ENCODE measurements at places on chromosomes 12 and 14.

GRCh38 chr12:113720629-113721028, 245.5 kb downstream of the RBM19 start:
- peak; percentile 53 for DNase-seq

- no peak for DNase-seq
Measured at GRCh38 chr12:86663173-86663572, 407.0 kb upstream of the MGAT4C start.

DNA sequence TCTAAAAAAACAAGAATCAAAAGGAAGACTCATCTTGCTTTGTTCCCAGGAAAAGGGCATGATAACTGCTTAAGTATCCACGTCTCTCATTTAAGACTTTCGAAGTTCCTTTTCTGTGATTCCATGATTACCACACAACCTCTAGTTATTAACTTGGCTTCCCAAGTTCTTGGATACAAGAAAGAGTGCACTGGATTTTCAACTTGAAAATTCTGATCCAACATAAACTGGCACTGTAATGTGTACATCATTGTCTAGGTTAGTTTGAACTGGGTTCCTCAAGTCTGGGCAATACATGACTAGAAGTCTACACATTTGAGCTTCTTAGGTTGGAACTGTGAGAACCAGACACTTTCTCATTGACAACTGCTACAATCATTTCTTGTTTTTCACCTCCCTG, 1.6 kb downstream of the KLHL28 start:
- DNase-seq: no peak

DNA sequence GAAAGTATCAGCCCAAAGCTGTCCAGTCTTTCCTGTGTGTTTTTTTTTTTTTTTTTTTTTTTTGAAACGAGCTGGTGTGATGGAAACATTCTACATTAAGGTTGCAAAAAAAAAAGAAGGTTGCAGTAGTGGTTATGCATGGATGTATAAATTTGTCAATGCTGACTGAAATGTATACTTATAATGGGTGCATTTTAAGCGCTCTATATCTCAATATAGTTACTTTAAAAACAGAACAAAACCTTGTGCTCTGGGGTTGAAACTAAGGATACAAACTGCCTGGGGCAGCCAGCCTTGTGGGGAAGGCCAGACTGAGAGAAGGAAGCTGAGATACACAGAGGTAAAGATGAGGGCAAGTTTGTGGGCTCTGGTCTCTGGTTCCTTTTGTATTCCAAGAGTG, 87.3 kb upstream of the RMST start:
- DNase-seq: no peak

DNA sequence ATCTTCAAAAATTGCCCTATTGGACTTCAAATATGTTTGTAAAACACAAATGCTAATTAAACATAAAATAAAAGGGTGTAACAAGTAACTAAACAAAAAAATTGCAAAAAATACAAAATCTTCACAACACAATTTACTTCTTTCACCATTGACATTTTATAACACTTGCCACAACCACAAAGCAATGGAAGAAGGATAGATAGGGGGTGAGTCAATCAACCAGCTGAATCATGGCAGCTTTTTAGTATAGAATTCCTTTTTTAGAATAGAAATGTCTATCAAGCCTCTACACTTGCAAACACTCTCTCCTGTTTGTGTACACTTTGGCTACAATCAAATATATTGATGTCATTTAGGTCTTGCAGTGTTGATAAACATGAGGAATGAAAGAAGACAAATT, 232.7 kb downstream of the SLC16A7 start:
- DNase-seq: no peak

Data from endodermal cell (in vitro differentiated cells).